CD4-positive, alpha-beta T cell (primary cell): ENCODE measurements at places on chromosomes 3 and 15.

GRCh38 chr3:43873723-43874122, 183.0 kb downstream of the ABHD5 start:
- no peak for DNase-seq

DNA sequence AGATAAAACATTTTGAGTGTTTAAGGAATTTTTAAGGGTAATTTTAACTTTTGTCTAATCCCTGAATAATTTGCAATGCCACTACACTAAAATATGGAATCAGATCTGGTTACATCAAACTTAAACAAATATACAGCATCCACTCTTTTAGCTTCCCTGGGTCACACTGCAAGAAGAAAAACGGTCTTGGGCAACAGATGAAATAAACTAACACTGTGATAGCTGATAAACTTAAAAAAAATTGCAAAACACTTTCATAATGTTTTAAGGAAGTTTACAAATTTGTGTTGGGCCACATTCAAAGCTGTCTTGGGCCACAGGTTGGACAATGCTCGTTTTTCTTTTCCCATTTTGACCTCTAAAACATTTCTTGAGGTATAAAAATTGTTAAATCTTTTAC, 34.3 kb downstream of the CCDC66 start:
- DNase-seq, result no peak

GRCh38 chr3:194054540-194054939, 81.4 kb upstream of the HES1 start:
- no peak for DNase-seq

DNA sequence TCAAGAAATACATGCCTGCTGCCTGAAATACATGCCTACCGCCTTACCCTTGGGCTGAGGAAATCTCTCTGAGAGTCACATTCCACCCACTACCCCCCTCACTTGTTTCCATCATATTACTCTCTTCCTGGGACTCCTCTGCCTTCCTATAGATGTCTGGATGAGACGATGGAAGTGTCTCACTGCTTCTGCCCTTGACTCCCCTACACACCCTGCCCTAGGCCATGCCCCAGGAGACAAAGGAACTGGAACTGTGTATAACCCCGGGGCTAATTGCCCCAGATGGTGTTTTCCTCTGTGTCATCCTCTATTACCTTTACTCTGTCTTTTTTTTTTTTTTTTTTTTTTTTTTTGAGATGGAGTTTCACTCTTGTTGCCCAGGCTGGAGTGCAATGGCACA, 102.0 kb downstream of the GTPBP8 start:
- no peak for DNase-seq

- DNase-seq, result no peak
Measured at GRCh38 chr3:125213364-125213755, 812 bp upstream of the SLC12A8 start.

DNA sequence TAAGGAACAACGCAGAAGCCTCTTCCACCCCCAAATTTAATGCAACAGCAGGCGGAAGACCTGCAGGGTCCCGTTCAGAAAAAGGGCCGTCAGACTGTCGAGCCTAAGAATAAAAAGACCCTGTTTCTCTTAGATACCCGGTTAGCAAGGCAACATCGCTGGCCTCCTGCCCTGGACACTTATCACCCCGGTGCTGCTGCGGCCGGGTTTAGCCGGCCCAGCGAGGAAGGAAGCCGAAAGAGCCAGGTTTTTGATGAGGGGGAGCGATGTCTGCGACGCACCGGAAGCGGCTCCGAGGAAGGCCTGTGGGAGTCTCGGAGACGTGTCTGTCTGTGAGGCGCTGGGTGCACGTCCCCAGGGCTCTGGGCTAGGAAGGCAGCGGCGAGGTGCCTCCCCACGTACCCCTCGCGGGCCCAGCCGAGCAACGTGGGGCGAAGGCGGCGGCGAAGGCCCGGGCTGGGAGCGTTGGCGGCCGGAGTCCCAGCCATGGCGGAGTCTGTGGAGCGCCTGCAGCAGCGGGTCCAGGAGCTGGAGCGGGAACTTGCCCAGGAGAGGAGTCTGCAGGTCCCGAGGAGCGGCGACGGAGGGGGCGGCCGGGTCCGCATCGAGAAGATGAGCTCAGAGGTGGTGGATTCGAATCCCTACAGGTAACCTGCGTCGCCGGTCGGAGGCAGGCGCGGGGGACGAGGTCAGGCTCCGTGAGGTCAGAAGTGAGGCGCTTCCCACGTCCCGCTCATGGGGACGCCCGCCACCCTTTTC, at the start of gene UBA5:
Gene UBA5 (plus strand): TSS at position 278 of the 759 bp plus-strand sequence. CDS start 209 bp downstream, at position 487.
- DNase-seq, result peak; percentile 55

DNA sequence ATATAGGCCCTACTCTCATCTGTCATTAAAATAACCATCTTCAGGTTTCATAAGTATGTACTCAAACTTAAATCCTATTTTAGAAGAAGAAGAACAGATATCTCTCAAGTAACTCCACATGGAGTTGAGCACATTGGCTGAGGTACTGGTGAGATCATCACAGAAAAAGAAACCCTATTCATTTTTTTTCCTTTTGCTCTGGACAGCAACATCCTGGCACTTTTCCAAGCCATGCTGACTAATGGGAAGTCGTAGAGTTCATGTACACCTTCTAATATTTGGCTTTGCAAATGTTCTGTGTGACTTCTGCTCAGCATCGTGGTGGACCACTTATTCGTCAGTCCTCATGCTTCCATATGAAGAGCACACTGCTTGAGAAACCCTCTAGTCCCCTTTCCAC, 336.0 kb upstream of the KCNH8 start:
- DNase-seq, result no peak
